ENCODE measurements at places on chromosomes 1 and 21. TPM values are rescaled to one million over a fixed set of nuclear protein-coding genes. Genes with fewer than 3 reads are reported as not detected.
A peak's percentile ranks its signal among the peaks of the same experiment; 100 is the strongest.

GRCh38 chr1:30641572-30642353, 81.6 kb downstream of the MATN1 start:
- no peak for DNase-seq
- H3K27ac ChIP-seq: no peak overlapping the region
- no peaks in the 10 kb centered on the region for H3K4me1 ChIP-seq
- no peak overlapping the region for H3K4me3 ChIP-seq
- no peaks in the 10 kb centered on the region for H3K27me3 ChIP-seq

DNA sequence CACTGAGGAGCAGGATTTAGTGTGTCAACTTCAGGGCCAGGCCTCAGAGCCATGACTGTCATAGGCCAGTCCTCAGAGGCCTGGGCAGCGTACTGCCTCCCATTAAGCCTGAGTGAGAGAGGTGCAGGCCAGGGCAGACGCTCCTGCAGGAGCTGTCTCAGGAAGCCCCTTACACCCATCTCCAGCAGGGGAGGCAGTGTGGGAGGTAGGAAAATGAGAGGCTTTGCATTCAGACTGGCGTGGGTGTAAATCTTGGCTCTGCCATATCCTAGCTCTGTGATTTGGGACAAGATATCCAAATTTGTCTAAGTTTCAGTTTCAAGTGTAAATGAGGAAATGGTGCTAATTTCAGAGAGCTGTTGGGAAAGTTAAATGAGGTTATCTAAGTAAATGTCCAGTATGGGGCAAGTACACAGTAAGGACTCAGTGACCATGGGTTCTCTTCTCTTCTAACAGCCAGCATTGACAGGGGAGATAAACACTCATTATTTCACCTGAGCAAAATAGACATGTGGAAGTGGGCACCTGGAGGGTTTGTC, 184.1 kb downstream of the ZSCAN20 start:
- H3K4me1 ChIP-seq: no peaks in the 10 kb centered on the region
- no peaks in the 10 kb centered on the region for H3K36me3 ChIP-seq
- DNase-seq: no peak
- H3K27me3 ChIP-seq: no peaks in the 10 kb centered on the region
- no peak overlapping the region for H3K4me3 ChIP-seq
- H3K27ac ChIP-seq: no peak overlapping the region

GRCh38 chr1:89310505-89310904, 37.8 kb upstream of the GBP5 start:
- H3K4me1 ChIP-seq: peaks cover 22% of the 10 kb centered on the region
- no peaks in the 10 kb centered on the region for H3K27me3 ChIP-seq
- H3K36me3 ChIP-seq: no peaks in the 10 kb centered on the region
- DNase-seq: no peak
- no peak overlapping the region for H3K4me3 ChIP-seq
- peak overlapping the region; percentile 79 for H3K27ac ChIP-seq

Gene B4GALT3
- 62.2 TPM for total RNA-seq

Gene RSPH1
- not detected for total RNA-seq
